ENCODE measurements at places on chromosomes 3 and 15. TPM values are rescaled to one million over a fixed set of nuclear protein-coding genes. Genes with fewer than 3 reads are reported as not detected.

Gene GADL1
- 0.18 TPM for total RNA-seq

Gene ACTRT3
- 2.7 TPM for total RNA-seq

Gene TARS3
- total RNA-seq, result 10.6 TPM

Gene CALML4
- 8.9 TPM for total RNA-seq

Gene REC114
- total RNA-seq, result not detected

Gene SLC28A1
- total RNA-seq, result 0.16 TPM

Gene THUMPD3
- total RNA-seq, result 67.5 TPM

Gene CA12
- 2.8 TPM for total RNA-seq

Gene KLHL18
- total RNA-seq, result 29.5 TPM

Gene GOLGA6A
- 6.0 TPM for total RNA-seq

Gene KCNMB3
- total RNA-seq, result 2.3 TPM

Gene SRGAP3
- 12.1 TPM for total RNA-seq

Gene GHSR
- total RNA-seq, result not detected

Measured in WTC11 (cell line).